ENCODE measurements at places on chromosomes 16 and 17.

- DNase-seq: no peak
These were observed 18.2 kb upstream of the STH start for GRCh38 chr17:45980855-45981254.

- DNase-seq: no peak
These were observed 8.2 kb downstream of the HSD3B7 start for GRCh38 chr16:30992931-30993816.

- DNase-seq: peak; percentile 90
These were observed 17.9 kb upstream of the TRPV3 start for GRCh38 chr17:3575511-3575910.

- DNase-seq: no peak
These were observed 26.7 kb upstream of the JPT2 start for GRCh38 chr16:1651094-1651973.

- no peak for DNase-seq
These were observed 9.2 kb upstream of the ITPRIPL2 start for GRCh38 chr16:19104607-19105006.

DNA sequence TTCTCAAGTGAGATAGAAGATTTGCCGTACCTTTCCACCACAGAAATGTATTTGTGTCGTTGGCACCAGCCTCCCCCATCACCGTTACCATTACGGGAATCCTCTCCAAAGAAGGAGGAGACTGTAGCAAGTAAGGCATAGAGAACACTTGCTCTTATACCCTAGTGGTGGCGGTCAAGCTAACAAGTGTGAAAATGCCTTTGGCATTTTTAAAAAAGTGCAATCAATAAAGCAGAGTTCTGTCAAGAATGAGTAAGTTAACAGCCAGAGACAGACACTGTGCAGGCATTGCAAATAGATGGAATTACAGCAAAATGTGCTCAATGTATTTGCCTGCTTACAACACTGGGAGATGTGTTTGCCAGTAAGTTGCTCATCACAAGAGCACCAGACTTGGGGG lies 7.7 kb downstream of the MSL1 start:
- DNase-seq: no peak

- no peak for DNase-seq
These were observed 94.1 kb downstream of the MRM3 start for GRCh38 chr17:876272-876671.

DNA sequence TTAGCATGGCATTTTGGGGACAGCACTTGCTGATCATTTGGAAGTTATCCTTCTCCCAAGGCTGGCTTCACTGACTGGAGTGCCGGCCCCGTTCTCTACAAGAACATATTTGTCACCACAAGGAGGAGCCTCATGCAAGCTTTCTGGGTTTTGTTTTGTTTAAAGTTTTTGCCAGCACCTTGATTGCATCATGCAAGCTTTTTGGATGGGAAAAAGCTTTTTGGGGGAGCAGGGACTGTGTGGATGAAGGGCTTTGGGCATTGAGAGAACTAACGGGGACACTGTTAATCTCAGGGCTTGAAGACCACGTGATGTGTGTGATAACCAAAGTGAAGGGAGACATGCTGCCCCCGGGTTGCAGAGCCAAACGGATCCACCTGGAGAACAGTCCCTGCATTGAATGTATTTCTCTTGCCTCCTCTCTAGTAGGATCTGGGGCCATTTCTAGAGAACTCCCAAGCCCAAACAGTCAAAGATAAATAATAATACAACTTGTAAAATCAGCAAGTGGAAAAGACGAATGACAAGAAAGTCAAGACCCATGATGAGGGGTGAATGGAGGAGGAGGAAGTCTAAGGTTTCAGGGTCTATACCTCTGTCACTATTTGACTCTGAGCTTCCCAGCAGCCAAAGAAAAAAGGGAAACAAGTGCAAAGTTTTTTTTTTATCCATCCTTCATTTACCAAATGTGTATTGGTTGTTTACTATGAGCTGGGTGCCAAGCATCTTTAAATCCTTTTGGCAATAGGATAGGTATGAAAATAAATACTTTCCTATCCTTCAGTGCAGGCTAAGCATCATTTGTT lies 17.2 kb downstream of the TMEM114 start:
- DNase-seq: no peak

- peak; percentile 98 for DNase-seq
These were observed 5.8 kb downstream of the ZG16B start for GRCh38 chr16:2835638-2836493.

GRCh38 chr17:30095507-30096244 lies 20.9 kb upstream of the NSRP1 start:
- DNase-seq: peak; percentile 51

DNA sequence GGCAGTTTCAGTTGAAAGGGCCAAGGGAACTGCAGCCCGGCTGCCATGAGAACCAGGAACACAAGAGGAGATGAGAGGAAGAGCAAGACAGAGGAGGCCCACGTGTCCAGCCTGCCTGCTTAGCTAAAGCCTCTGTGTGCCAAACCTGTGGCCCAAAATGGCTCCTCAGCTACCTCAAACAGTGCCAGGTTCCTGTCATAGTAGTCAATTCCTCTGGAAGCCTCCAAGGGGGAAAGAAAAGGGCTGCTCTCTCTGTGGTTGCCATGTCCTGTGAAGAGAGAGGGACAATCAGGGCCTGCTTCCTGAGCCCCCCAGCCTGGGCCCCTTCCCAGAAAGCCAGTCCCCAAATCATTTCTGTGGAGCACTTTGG lies 5.2 kb downstream of the SLC12A4 start:
- no peak for DNase-seq

- DNase-seq: no peak
These were observed 5.7 kb downstream of the ENO3 start for GRCh38 chr17:4956493-4957061.

All from HS-5 (cell line).